ENCODE measurements at places on chromosomes 12 and 14.

GRCh38 chr14:68232300-68233055 is 412.9 kb downstream of the RAD51B start:
- DNase-seq = peak; percentile 92

GRCh38 chr14:36647824-36648753 is 13.6 kb upstream of the PAX9 start:
- DNase-seq = no peak

DNA sequence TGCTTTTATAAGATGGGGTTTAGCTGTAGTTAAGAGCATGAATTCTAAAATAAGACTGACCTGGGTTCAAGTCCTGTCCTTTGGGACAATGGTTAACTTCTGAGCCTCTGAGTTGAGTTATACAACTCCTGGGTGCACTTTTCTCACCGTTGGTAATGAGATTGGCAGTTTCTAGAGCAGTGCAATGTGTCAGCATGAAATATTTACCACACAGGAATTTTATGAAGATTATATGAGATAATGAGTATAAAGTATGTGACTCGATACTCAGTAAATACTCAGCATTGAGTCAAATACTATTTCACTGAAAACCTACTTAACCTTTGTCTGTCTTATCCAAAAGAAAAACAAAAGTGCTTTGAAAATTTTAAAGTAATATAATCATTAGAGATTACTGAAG is 214.2 kb downstream of the CPNE8 start:
- DNase-seq = no peak

DNA sequence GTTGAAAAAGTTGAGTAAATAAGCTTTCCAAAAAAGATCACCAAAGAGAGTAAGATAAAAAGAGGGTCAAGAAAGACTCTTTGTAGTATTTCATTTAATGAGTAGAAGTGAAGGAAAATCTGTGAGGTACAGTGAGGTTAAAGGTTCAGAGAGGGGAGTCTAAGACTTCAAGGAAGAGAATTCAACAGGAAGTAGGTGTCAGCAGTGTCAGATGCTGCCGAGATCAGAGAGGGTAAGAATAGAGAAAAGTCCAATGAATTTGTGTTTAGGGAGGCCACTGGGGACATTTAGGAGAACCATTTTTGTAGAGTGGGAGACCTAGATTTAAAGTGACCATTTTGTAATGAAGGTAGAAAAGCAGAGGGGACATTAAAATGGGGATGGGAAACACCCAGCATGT is 71.6 kb upstream of the KRAS start:
- no peak for DNase-seq

- no peak for DNase-seq
These were observed 496 bp downstream of the PPP2R5C start for GRCh38 chr14:101761881-101762529.

Data from urinary bladder (tissue), 4 donors.